ENCODE measurements at places on chromosomes 6 and 20.

GRCh38 chr6:3305831-3306230, 47.1 kb downstream of the PSMG4 start:
- no peak for DNase-seq

- DNase-seq: no peak
Observed at GRCh38 chr6:153511896-153512496, 380.9 kb upstream of the RGS17 start.

DNA sequence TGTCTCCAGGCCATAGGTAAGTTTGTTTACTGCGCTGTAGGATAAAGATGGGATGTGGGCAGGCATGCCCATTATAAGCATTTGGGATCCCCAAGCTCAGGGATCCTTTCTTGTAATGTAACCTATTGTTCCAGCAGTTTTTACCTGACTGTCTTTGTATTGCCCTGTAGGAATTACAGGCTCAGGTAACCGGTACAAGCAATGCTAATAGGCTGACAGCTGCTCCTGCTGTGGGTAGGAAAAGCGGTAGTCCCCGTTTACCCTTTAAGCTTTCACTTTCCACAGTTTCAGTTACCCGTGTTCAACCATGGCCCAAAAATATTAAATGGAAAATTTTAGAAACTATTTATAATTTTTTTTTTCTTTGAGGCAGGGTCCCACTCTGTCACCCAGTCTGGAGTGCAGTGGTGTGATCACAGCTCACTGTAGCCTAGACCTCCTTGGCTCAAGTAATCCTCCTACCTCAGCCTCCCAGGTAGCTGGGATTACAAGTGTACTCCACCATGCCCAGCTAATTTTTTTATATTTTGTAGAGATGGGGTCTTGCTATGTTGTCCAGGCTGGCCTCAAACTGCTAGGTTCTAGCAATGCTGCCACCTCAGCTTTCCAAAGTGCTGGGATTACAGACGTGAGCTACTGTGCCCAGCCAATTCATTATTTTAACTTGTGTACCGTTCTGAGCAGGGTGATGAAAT, 108.6 kb downstream of the CDYL start:
- no peak for DNase-seq

DNA sequence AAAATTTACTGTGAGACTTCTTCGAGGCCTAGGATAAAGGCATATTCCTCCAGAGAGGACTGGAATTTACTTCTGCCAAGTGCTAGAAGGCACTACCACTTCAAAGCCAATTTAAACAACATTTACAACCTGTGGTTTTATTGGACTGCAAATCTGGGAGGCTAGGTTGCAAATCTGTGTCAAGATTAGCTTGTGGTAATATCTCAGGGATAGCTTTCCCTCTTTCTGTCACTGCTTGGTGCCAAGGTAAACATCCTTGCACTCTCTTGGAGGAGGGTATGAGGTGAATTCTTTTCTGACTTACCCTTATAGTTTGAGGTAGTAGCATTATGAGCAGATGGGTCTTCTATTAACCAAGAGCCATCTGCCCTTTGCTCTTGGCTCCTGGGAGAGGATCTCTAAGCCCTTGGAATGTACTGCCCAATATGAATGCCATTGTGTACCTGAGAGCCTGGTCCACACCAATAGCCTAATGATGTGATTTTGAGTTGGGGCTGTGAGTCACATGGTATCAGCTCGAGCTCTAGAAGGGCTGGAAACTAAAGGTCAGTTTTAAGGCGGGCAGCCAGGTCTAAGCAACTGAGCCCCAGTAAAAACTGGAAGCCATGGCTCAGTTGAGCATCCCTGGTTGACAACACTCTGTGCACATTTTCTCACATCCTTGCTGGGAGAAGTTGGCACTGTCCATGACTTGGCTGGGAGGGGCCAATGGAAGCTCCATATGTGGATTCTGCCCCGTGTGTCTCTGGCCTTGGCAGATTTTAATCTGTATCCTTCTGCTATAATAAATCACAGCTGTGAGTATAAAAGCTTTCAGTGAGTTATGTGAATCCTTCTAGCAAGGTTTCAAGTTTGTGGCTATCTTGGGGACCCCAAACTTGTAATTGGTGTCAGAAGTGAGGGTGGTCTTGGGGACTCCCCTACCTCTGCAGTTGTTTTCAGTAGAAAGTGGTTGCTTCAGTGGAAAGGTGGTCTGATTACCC, 188.1 kb downstream of the UBE3D start:
- no peak for DNase-seq
